ENCODE measurements at places on chromosomes 5 and 9. TPM values are rescaled to one million over a fixed set of nuclear protein-coding genes. Genes with fewer than 3 reads are reported as not detected.

SLU7 gene
- 48.5 TPM for total RNA-seq

PPP1R2B gene
- 0.06 TPM for total RNA-seq

ANKRD31 gene
- total RNA-seq = 0.74 TPM

TAL2 gene
- total RNA-seq = 2.5 TPM

FBN2 gene
- total RNA-seq = 113 TPM

GRCh38 chr5:131943916-131944315, 1.5 kb downstream of the MEIKIN start:
- H3K4me1 ChIP-seq = no peaks in the 10 kb centered on the region
- no peak for DNase-seq
- H3K27me3 ChIP-seq = no peaks in the 10 kb centered on the region
- no peaks in the 10 kb centered on the region for H3K36me3 ChIP-seq
- H3K27ac ChIP-seq = no peak overlapping the region
- no peak overlapping the region for H3K4me3 ChIP-seq

GRCh38 chr5:170528976-170529375, 25.2 kb downstream of the KCNIP1 start:
- H3K27me3 ChIP-seq = no peaks in the 10 kb centered on the region
- peaks cover 33% of the 10 kb centered on the region for H3K4me1 ChIP-seq
- H3K36me3 ChIP-seq = no peaks in the 10 kb centered on the region
- DNase-seq = no peak

- no peak overlapping the region for H3K27ac ChIP-seq
- H3K27me3 ChIP-seq = no peaks in the 10 kb centered on the region
- no peak overlapping the region for H3K4me3 ChIP-seq
- H3K36me3 ChIP-seq = no peaks in the 10 kb centered on the region
- DNase-seq = no peak
- H3K4me1 ChIP-seq = peaks cover 8% of the 10 kb centered on the region
These were observed 11.8 kb downstream of the ADAMTSL1 start for GRCh38 chr9:18485714-18486113.

DNA sequence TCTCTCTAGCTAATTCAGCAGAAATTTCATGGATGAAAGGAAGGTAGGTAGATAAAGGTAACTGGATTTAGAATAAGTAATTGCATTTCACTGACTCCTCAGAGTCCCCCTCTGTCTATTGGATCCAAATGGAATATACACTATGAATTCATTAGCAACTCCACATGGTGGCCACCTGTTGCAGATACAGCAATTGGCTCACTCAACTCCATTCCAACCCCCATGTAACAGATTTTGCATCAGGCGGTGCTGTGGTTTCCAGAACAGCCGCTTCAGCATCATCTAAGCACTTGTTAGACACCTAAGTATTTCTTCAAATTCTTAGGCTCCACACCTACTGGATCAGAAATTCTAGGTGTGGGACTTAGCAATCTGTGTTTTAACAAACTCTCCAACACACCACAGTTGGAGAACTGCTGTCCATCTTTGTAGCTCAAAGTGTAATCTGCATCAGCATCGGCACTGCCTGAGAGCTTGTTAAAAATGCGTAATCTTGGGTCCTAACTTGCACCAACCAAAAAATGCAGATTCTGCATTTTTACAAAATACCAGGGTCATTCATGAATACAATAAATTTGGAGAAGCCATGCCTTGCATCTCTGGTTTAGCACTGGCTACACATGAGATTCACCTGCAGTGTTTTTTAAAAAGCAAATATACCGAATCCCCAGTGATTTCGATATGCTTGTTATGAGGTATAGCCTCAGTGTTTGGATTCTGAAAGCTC, 413.8 kb upstream of the CD180 start:
- no peaks in the 10 kb centered on the region for H3K27me3 ChIP-seq
- no peak overlapping the region for H3K4me3 ChIP-seq
- DNase-seq = no peak
- no peak overlapping the region for H3K27ac ChIP-seq

DNA sequence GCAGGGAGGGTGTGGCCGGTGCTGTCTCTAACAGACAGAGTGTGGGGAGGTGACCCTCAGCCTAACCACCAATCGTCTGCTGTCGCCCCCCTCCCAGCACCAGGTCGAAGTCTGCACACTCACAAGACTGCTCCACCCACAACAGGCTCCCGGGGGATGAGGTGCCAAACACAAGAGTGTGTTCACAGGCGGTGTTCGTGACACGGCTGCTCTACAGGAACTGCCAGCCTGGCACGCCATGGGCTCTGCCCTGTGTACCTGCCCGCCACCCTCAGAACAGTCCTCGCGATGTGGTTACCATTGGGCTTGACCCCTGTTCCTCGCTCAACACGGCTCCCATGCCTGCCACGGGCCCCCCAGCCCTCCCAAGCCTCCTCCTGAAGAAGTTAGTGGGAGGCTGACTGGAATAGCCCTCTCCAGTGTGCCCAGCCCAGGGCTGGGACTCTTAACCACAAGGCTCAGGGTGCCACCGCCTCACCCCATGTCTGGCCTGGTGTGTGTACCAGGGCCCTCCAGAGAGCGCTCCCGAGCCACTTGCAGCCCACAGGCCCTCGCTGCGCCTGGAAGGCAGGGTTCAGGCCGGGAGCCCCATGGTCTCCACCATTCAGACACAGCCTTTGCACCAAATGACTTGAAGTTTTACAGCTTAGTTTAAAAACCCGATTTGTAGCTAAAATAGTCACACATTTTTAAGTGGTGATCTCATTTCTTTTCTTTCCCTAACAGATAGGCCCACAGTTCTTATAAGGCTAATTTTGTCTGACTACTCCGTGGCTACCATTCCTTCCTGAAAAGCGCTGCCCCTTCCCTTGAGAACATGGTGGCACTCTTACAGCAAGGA, 102.5 kb downstream of the CAMSAP1 start:
- H3K27ac ChIP-seq = no peak overlapping the region
- H3K4me1 ChIP-seq = peaks cover 8% of the 10 kb centered on the region
- H3K36me3 ChIP-seq = no peaks in the 10 kb centered on the region
- no peak overlapping the region for H3K4me3 ChIP-seq

- no peaks in the 10 kb centered on the region for H3K36me3 ChIP-seq
- H3K4me1 ChIP-seq = peaks cover 12% of the 10 kb centered on the region
- H3K27ac ChIP-seq = no peak overlapping the region
- no peak for DNase-seq
These were observed 70.2 kb downstream of the PRUNE2 start for GRCh38 chr9:76835571-76836283.

GRCh38 chr5:6858419-6858818, 145.2 kb downstream of the TENT4A start:
- DNase-seq = no peak
- H3K27me3 ChIP-seq = no peaks in the 10 kb centered on the region
- H3K27ac ChIP-seq = no peak overlapping the region
- no peaks in the 10 kb centered on the region for H3K4me1 ChIP-seq

Measured in neural progenitor cell (in vitro differentiated cells).